Activated T-cell treated with anti-CD3 and anti-CD28 coated beads, Interleukin-2, amount 50 U/mL, for 48 hours (primary cell): ENCODE measurements at places on chromosomes 3 and 15.

DNA sequence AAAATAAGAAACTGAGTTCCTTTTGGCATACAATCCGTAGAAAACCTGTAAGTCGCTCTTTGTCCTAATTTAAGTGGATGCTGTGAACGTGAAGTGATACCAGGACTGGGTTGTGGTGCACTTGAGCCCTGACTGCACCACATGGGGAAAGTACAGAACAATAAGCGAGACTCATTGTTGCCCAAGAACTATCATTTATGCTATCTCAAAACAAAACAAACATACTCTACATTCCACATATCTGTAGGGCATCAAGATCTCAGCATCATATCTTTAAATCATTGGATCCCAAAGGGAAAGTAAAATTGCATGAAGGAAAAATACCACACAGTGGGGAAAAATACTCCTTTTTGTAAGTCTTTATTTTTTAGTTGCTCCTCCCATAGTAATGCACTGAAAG, 580.3 kb downstream of the MECOM start:
- DNase-seq, result no peak

DNA sequence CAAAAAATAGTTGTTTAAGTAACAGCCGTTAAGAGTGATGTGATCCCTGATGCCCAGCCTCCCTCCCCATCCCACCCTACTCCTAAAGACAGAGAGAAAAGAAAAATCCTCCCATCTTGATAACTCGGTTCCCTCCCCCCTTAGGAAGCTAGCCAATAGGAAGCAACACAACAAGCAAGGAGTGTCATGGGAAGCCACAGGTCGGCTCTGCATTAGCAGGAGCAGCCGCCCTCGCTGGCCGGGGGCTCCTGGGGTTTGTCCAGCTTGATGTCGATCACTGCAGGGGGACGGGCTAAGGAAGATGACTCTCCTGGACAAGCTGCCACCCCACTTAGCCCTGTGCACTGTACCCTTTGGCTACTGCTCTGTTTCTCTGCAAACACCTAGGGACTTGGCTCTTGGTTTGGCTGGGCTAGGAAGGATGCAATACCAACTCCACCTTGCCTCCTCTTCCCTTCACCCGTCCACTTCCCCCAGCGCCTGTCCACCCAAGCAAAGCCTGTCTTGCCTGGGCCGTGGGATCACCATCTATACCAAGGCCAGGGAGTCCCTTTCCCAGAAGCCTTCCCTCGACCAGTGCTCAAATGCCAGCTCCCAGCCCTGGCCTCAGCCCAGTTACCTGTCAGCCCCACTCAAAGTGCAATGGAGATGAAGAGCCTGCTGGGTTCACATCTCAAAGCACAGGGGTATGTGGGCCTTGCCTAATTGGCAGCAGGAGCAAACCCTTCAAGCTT, 23.1 kb downstream of the SRPRB start:
- DNase-seq, result no peak

GRCh38 chr3:142237891-142238290, 12.5 kb upstream of the GK5 start:
- DNase-seq, result no peak

DNA sequence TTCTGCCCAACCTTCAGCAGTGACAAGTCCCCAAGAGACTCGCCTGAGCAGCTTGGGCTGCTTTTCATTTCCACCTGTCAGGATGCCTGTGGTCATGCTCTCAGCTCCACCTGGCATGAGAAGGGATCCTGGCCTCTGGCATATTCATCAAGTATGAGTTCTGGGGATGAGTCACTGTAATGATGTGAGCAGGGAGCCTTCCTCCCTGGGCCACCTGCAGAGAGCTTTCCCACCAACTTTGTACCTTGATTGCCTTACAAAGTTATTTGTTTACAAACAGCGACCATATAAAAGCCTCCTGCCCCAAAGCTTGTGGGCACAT, 3.5 kb downstream of the MYD88 start:
- no peak for DNase-seq

- DNase-seq, result no peak
Measured at GRCh38 chr3:180749322-180749721, 70.0 kb upstream of the CCDC39 start.

DNA sequence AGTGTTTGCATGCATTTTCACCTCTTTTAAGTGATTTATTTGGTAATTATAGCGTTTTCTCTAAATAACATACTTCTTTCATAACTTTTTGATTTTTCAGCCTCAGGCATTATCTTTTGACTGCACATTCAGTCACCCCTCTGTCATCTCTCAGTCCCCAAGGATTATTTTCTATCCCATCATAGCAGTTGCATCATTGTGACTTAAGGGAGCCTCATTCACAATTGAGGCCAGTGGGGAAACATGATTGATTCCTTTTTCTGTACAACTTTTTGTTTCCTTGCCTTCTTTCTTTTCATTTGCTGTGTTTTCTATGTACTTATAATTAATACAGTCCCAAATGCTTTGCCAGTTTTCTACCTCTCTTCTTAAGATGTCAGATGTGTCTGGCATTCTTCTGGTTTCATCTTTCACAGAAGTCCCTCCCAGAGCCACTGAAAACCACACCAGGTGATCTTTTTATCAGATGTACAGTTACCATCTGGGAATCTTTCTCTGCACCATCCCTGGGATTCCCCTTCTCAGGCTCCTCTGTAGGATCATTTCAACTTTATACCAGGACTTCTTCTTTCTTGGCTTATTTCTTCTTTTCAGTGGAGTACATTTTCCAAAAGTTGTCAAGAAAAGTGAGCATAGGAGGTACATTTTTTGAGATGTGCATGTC, 151.4 kb downstream of the RAP2B start:
- DNase-seq, result no peak

- DNase-seq, result no peak
Measured at GRCh38 chr15:71686221-71687050, 123.9 kb upstream of the NR2E3 start.

GRCh38 chr3:71102111-71102983, 481.2 kb downstream of the FOXP1 start:
- DNase-seq, result no peak

- no peak for DNase-seq
Measured at GRCh38 chr15:73387507-73388255, 18.9 kb upstream of the HCN4 start.

GRCh38 chr3:66362541-66362941, 138.3 kb downstream of the LRIG1 start:
- no peak for DNase-seq

- peak; percentile 57 for DNase-seq
Measured at GRCh38 chr15:68578175-68578979, 416 bp upstream of the CORO2B start.

DNA sequence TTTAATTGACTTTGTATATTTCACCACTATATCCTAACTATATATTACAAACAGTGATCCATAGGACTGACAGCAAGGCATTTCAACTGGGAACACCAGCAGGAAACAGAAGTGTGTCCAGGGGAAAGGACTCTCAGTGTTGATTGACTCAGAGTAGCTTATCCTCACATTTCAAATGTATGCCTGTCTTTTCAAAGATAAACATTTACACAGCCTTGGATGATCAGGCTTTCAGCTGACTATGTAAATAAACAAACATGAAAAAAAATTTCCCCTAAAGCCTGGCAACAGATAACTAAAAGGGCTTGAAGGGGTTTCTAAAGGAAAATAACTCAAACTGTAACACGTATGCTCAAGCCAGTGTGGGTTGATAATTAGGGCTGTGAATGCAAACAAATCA, 321.8 kb downstream of the TBC1D5 start:
- no peak for DNase-seq

- DNase-seq, result no peak
Measured at GRCh38 chr3:14915636-14916222, 31.7 kb upstream of the NR2C2 start.

- DNase-seq, result no peak
Measured at GRCh38 chr3:151133917-151134450, 48.5 kb downstream of the MED12L start.

- no peak for DNase-seq
Measured at GRCh38 chr3:190621927-190622326, 108.0 kb downstream of the IL1RAP start.

DNA sequence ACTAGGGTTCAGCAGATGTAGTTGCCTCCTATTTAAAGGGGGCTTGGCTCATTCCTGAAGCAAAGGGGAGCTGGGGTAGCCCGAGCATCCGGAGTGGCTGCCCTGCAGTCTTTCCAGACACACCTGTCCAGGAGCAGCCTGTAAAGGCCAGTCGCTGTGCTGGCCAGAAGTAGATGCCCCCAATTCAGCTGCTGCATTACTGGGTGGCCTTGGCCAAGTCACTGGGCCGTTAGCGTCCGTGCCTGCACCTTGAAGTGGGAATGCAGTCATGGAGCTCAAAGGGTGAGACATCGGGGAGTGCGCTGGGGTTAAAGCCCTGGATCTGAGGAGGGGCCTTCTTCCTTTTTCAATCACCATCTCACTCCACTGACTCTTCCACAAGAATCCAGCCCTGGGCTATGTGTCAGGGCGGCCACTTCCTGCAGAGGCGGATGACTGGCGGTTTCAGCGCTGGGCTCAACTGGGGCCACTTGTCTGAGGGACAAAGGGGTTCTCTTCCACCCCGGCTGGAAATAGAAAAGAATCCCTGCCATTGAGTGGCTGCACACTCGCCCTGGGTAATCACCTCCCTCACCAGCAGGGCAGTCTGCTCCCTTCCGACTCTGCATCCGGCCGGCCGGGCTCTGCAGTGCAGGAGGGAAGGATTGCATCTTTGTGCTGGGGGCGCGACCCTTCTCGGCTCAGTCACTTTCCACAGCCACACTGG, 11.8 kb downstream of the ALDH1A3 start:
- DNase-seq, result no peak

GRCh38 chr3:25385807-25386460, 42.1 kb upstream of the RARB start:
- DNase-seq, result no peak

DNA sequence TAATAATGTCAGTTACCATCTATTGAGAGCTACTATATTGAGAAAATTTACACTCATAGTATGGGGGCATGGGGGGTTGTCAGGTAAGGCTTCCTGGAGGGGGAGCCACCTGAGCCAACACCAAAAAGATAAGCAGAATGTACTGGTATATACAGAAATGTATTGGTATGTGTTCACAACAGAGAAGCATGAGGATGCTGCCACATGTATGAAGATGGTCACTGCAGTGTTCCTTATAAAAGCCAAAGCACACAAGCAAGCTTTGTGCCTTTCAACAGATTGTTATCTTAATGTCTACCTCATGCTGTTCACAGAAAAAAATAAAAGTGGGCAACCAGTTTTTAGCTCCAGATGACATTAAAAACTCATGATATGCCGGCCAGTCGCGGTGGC, 149.0 kb downstream of the MAGI1 start:
- no peak for DNase-seq

- DNase-seq, result no peak
Measured at GRCh38 chr3:140731440-140732119, 53.7 kb downstream of the TRIM42 start.

DNA sequence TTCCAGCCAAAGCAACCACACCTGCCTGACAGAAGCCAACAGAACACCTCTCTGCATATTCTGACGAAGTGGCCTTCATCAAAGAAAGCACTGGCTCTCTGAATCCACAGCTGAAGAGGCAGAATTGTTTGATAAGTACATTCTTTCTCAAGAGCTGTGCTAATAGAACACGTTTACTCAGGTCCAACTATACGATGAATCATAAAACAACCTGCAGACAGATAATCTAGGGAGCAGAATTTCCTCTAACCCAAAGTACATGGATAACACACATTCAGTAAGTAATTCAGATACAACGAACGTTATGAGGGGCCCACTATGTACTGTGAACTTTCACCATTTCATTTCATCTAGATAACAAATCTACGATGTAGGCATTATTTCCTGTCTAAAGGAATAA, 25.4 kb downstream of the ALDH1A2 start:
- DNase-seq, result no peak

- DNase-seq, result no peak
Measured at GRCh38 chr3:133944181-133944580, 48.5 kb upstream of the RAB6B start.

- peak; percentile 41 for DNase-seq
Measured at GRCh38 chr3:131361464-131362421, 19.8 kb upstream of the NUDT16 start.

- no peak for DNase-seq
Measured at GRCh38 chr3:132898141-132898540, 140.1 kb upstream of the TMEM108 start.

DNA sequence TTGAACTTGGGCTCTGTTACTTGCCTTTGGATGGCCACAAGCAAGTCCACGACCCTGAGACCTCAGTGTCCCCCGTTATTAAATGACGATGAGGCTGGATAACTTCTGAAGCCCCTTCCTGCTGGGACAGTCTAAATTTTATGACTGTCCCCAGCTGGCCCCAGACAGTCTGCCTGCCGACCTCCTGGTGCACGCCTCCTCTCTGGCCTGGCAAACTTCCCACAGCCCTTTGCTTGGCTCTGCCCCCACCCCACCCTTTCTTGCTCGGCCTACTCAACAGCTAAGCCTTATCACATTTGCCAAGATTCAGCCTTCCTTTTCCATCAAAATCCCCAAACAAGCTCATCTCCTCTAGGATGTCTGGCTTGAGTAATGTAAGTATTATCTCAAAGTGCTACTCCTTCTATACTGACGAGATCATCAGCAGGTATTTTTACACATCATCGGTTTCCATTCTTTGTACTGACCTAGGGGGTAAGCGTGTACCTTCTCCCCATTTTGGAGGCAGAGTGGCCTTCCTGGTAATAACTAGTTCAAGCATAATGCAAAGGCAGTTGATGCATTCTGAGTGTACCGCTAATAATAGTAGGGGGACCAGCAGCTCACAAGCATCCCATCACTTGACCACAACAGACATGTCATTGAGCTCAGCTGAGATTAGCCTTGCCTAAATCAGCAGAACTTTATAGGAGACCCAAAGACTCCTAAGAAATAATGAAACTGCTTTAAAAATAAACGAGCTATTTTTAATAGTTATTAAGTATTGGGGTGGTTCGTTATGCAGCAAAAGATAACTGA, 120.8 kb upstream of the HACD2 start:
- DNase-seq, result no peak

DNA sequence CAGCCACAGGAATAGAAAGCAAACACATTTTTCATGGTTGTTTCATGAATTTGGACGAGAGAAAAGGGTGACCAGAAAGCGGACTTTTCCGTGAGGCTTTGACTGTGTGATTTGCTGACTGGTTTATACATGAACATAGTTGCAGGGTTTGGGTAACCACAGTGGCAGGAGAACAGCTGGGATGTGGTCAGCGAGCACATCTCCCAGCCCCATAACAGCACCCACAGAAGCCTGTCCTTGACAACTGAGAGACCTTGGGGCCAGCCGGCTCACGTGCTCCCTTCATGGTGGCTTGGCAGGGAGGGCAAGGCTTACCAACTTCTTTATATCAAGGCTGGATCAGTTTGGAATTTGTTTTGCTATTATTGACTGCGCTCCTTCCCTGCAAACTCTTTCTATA, 13.2 kb upstream of the RGMA start:
- DNase-seq, result no peak

- no peak for DNase-seq
Measured at GRCh38 chr15:68010361-68011153, 43.6 kb upstream of the PIAS1 start.

DNA sequence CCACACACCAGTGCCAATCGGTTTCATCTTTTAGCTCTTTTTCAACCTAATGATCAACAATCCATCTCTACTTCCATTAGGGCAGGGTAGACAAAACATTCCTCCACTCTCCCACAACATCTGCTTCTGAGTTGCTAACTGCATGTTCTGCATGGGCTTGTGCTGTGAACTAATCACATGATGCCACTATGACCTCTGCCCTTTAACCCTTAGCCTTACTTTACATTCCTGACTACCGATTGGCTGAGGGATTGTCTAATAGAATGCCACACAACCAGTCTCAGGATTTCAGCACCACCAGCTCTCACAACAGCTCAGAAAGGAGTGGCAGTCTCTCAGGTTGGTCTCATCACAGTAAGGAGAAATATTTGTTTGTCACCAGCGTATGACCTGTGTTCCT, 562.8 kb downstream of the ROBO2 start:
- no peak for DNase-seq
